ENCODE measurements at places on chromosomes 4 and X.

GRCh38 chr4:143026459-143027170 is 158.1 kb upstream of the USP38 start:
- ATAC-seq: no peak

GRCh38 chr4:72886602-72887001 is 182.9 kb downstream of the COX18 start:
- no peak for ATAC-seq

DNA sequence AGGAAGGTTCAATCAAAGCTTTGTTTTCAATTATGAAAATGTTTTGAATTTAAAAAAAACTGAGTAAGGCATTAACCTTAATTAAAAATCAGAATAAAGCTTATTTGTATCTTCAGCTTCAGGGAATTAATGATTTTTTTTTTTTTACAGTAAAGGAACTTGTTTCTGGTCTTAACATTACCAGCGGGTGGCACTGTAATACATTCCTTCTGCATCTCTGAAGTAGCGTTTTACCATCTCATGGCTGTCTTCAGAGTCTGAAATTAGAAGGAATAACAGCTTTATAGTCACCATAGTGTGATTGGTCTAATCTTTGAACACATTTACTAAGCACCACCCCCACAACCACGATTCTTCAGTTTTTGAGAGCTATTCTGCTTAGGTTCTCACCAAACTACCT is 102.6 kb downstream of the IL1RAPL2 start:
- ATAC-seq: no peak

- ATAC-seq: no peak
These were observed 40.9 kb upstream of the IL13RA2 start for GRCh38 chrX:115058276-115058675.

- ATAC-seq: no peak
These were observed 1.2 kb downstream of the MGST2 start for GRCh38 chr4:139666735-139667281.

DNA sequence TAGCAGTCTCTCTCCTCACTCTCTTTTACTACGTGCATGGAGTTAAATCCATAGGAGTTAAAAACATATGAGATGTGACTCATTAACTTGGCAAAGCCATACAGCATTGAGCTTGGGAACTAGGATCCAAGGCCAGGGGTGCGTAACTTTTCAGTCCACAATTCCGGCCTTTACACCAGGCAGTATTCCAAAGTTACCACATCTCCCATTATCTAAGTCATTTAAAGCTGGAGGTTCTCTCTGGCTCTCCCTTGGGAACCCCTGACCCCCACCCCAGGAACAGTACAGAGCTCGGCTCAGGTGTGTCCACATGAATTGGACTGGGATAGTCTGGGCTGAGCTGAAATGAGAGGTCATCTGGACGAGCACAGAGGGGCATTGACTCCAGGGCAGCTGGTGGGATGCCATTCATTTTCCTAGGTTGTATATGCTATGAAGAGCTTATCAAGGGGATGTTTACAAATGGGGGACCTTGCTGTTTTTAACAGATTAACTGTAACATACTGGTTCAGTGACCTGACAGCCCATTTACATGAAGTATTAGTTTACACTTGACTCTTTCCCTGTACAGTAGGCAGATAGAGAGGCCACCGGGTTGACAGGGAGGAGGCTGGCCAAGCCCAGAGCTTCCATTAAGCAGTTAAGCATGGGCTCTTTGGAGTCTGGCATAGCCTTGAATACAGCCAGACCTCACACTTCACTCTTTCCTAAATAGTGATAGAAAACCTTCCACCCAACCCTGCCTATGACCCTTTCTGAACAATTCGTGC is 128.8 kb downstream of the RAB28 start:
- no peak for ATAC-seq

DNA sequence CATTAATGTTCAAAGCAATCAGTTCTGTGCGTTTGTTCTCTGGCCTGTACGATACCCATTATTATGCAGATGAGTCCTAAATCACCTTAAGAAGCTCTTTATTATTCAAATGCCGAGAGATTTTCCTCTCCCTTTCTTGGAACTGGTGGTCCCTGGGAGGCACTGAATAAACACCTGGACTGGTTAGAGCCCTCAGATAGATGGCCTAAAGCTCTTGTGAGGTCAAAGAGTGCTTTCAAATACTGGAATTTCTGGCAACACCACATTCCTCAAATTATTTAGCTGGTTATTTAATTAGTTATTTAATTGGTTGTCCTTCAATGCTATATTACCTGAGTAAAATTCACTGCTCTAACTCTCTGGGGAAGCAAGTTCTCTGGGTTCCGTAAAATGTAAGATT is 3.0 kb downstream of the ARHGEF38 start:
- ATAC-seq: no peak

- no peak for ATAC-seq
These were observed 126.5 kb downstream of the PDLIM5 start for GRCh38 chr4:94578195-94578594.

DNA sequence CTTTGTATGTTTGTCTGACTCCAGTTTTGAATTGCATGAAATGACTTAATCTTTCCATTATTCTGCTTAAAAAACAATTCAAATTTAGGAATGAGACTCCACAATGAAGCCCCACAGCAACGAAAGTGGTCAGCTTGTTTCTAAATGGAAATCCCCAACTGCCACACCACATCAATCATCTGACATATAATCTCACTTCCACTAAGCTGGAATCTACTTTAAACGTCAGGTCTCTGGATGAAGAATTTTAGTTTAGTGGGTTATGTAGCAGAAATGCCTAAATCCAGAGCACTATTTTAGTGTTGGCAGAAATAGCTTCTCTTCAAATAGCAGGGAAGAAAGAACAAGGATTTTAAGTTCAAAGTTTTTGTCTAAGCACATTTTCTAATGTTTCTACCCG is 1.7 kb upstream of the BMP2K start:
- no peak for ATAC-seq

DNA sequence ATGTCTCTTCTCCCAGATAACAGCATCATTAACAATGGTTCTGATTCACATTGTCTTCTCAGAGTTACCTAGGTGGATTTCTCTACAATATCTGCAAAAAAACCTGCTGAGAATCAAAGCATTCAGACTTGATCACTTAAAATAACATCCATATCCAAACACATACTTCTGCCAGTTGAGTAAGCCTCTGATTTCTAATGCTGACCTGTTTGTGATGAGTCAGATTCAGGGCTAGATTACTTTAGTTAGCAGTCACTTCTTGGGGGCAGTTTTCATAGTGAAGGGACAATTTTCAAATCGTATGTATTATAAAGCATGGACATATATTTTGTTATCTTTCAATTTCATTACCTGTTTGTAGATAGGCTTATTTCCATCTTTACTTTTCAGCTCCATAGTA is 35.5 kb downstream of the CCNI start:
- no peak for ATAC-seq

DNA sequence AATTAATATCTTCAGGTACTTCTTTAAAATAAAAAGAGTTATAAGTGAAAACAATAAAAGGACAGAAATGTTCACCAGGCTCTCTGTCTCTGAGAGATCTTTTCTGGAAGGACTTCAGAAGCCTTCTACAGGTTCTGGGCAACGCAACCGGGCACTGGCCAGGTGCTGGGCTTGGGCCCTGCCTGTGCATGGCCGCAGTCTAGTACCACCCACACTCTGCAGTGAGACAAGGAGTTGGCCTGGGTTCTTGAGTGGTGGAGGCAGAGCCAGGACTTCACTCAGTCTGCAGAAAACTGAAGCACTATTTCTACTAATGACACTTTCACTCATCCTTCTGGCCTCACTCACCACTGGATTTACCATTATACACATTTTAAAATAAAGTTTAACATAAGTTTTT is 21.8 kb downstream of the TAPT1 start:
- no peak for ATAC-seq

DNA sequence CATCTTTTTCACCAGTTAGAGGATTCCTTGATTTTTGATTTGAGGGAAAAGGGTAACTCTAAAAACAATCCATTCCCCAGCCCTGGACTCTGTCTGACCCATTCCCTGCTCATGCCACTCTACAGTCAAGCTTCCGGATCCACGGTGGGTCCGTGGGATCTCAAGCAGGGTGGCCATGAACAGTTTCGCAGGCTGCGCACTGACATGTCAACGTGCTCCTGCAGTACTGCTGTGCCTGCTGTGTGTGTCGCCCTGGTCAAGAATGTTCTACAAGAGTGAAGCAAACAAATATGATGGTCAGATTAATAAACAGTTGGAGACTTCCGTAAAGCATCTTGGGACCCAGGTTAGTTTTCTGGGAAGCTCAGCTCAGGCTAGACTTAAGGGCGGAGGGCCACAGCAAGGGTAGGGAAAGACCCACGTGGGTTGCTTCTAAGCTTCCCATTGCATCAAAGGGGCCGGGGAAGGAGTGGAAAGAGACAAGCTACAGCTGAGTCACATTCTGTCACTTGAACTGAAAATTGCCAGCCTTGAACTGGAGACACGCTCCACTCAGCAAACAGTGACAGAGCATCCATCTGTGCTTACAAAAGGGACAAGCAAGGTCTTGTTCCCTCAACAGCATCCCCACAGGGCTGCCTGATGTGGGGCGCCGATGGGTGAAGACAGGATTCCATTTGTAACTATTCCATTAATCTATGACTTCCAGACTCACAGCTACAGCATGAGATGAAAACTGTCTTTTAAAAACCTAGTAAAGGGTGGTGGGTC is 81.8 kb downstream of the MTMR1 start:
- ATAC-seq: no peak

DNA sequence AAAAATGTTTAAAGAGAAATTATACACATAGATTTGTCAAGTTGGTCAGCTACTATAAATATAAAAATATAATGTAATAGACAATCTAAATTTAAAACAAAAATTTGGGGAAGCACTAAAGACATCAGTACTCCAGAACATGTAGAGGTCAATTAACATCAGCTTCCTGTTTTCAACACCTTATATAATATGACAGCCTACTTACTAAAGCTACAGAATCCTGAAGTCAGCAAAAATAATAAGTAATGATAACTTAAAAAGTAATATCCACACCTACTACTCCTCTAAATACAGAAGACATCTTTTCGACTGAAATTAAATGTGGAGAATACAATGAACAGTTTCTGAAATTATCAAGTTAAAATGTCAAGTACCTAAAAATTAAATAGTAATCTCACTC is 118.6 kb downstream of the LRBA start:
- no peak for ATAC-seq

DNA sequence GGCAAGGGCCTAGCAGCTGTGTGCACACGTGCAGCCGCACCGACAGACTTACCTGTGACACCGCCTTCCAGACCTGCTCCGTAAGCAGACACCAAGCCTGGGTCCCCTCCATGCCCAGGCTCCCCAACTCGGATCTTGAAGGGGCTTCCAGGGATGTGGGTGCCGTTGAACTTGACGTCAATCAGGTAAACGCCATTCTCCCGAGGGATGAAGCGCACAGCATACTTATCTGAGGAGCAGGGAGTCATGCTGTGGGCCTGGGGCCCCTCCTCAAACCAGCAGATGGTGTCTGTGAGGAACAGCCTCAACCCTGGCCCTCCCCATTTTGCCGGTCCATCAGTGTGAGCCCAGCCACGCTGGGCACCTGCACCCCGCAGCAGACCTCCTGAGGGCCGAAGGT is 24.5 kb downstream of the FLNA start:
- ATAC-seq: no peak

GRCh38 chr4:100269446-100269845 is 79.2 kb upstream of the DDIT4L start:
- ATAC-seq: no peak

DNA sequence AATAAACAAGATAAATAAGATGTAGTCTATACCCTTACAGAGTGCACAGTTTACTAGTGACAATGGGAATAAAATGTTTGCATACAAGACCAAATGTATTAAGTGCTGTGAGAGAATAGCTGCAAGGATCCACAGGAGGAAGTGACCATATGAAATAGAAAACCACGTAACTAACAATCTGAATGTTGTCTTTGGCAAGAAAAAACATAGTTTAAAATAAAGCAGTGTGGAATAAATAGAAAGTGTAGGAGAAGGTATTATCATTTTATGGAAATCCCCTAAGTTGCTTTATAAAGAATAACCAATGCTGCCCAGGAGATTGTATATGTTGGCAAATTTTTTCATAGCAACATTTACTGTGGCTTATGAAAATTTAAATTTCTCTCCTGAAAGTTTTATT is 116.1 kb downstream of the PCDH7 start:
- ATAC-seq: no peak
